ENCODE measurements at places on chromosomes 12 and 14.

DNA sequence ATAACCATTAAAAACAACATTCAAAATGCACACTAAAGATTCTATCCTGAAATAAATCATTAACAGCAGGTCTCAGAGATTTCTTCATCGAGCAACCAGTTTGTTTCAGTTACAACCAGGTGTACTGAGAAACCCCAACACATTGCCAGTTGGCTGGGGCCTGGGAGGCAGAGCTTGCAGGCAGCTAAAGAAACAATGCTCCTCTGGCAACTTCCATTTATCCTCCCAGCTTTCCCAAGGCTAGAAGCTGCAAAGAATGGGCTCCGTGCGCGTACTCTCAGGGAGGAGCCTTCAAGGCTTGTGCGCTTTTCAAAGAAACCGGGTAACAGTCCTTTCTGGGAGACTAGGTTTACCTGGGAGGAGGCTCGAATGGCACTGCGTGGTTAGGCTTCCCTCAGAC lies 181.6 kb downstream of the MSRB3 start:
- no peak for DNase-seq

- DNase-seq: no peak
Observed at GRCh38 chr12:16523951-16524331, 82.0 kb downstream of the LMO3 start.

GRCh38 chr12:4148418-4149056 lies 125.0 kb upstream of the CCND2 start:
- DNase-seq: peak; percentile 55

DNA sequence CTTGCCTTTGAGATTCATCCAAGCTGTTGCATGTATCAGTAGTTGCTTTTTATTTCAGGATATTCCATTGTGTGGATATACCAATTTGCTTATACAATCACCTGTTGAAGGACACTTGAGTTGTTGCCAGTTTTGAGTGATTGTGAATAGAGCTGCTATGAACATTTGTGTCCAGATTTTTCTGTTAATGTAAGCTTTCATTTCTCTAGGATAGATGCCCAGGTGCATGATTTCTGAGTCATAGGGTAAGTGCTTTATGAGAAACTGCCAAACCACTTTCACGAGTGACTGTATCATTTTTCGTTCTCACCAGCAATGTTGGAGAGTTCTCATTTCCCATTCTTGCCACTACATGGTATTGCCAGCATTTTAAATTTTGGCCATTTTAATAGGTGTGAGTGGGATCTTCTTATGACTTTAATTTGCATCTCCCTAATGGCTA lies 434.6 kb upstream of the RGS6 start:
- DNase-seq: no peak

- no peak for DNase-seq
Observed at GRCh38 chr12:33192226-33192625, 247.4 kb downstream of the SYT10 start.

GRCh38 chr12:93015871-93016751 lies 87.0 kb upstream of the EEA1 start:
- no peak for DNase-seq

DNA sequence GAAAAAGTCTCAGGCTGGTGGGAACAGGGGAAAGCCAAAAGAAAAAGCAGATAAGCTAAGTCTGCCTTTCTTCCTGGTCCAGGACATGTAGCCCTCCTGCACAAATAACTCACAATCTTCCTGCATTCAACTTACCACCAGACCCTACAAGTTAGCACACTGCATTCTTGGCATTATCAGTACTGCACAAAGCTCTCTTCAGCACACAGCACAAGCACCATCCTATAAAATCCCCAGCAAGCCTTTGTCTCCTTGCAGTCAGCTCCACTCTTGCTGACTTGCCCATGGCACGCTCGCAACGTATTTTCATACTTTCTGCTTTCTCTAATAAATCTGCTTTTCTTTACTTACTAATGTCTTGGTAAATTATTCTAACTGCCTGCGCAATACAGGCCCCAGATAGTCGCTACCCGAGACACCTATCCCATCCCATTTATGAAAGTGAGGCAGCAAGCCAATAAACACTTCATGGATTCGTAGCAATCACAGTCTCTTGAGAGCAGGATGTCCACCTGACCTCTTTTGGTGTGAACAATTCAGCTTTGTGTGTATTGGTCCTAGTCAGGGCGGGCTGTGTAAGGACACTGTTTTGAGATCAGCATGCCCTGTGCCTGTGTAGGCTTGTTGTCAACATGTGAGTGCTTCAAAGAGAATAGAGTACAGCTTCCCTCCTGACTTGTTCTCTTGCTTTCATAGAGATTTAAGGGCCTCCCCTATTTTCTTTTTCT lies 49.0 kb downstream of the TMEM117 start:
- no peak for DNase-seq

- no peak for DNase-seq
Observed at GRCh38 chr12:67989184-67989920, at the start of gene IFNG-AS1. IFNG-AS1 (plus strand) TSS chr12:67989447.

DNA sequence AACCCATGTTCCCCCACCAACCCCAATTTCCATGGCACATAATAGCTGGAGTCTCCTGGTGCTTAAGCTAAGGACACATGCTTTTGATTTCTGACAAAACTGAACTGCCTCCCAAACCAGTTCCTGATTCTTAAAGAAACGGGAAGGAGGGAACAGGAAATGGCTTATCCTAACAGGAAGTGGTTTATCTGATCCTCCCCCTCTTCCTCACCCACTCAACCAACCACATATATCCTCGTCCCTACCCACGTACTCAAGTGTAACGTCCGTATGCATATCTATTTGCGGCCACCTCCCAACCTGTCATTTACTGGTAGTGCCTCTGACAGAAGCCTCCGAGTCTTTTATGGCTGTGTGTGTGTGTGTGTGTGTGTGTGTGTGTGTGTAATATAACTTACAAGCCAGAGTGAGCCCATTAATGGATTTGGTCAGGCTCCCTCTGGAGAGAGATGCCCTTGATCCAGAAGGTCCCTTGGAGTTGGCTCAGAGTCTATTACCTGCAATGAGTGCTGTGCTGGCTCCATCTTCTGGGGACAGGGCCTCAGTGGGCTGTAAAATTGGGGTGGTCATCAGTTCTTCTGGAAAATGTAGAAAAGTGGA lies 7.7 kb downstream of the DAZAP2 start:
- no peak for DNase-seq

DNA sequence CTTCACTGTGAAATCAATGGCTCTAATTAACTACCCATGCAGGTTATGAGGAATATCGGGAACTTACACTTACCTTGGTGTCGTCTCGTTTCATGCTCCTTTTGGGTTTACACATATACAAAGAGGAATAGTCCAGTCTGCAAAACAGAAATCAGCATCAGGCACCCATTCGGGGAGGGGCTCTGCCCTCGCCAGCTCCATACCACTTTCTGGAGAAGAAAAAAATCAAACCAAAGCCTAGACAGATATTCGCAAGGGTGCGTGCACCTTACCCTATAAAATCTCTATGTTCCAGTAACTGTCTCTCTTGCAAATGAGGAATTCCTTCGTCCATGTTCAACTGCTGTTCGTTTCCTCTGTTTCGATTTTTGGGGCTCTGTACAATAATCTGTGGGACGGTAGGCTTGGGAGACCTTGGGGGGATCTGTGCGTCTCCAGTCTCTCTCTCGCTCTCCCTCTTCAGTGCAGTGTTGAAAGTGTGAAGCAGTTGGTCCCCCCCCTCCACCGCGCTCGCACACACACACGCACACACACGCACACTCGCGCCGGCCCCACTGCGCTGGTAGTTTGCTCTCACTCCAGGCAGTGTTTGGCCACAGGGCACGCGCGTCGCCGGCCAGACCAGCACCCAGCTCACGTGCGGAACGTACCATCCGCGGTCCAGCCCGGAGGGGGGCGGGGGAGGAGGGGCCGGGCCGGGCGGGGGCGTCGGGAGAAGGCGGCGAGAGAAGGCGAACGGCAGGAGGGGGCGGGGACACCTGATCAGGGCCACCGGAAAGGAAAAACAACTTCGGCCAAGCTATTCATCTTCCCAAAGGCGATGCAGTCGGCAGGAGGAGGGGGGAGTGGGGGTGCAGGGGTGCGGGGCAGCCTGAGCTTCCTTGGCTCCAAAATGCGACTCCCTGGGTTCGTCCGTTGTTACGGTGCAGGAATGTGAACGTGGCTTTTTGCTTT lies at the start of gene BHLHE41:
BHLHE41 (minus strand) TSS at position 592 of the 954 bp plus-strand sequence; CDS start at position 334, 258 bp downstream.
- DNase-seq: peak; percentile 84

GRCh38 chr12:24113701-24114100 lies 164.2 kb upstream of the SOX5 start:
- no peak for DNase-seq

DNA sequence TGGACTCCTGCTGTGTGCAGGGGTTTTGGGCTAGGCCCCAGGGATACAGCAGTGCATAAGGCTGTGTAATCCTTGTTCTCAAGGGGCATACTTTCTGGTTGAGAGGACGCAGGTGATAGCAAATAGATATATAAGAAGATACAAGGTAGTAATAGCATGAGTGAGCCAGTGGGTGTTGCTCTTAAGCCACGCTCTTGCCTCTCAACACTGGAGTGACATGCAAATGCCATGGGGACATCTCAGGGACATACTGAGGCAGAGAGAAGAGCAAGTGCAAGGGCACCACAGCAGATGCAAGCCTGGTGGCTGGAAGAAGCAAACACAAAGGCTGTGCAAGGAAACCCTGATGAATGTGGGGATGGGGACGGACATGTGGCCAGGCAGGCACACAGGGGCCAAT lies 223.3 kb downstream of the CHST11 start:
- DNase-seq: no peak

GRCh38 chr12:116062698-116063097 lies 214.8 kb downstream of the MED13L start:
- DNase-seq: no peak

DNA sequence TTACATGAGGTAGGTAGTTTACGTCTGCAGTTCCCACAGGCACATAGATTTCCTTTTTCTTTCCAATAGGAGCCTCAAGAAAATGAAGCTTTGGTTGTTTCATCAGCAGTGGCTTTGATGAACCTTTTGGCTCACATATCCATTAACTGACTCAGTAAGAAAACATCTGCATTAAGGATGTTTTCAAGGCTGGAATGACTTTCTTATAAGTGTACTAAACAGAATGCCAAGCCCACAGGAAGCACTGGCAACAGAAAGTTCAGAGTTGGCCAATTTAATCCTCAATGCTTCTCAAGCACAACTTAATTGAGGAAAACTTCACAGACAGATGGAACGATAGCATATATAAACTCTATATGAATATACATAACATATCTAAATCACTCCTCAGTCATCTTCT lies 63.5 kb downstream of the ST8SIA1 start:
- DNase-seq: no peak

DNA sequence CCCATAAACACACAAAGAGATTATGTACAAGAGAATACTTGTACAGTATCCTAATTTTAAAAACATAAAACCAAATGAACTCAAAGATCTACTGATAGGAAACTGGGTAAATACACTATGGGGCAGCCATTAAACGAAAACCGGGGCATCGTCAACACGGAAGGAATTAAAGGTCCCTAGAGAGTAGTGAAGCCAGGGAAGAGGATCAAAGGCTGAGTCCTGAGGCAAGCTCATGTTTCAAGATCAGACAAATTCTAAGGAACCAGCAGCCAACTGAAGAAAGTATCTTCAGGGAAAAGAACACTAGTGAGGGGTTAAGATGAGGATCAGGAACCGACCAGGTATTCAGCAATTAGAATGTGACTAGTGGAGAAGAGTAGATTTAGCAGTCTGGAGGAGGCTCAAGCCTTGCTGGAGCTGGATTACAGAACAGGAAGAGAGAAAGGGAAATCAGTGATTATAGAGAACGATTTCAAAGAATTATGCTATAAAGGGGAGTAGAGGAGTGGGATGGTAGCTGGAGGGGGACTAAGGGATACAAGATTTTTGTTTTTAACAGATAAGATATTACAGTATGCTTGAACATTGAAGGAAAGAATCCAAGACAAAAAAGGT lies 23.7 kb downstream of the SEL1L start:
- DNase-seq: no peak

DNA sequence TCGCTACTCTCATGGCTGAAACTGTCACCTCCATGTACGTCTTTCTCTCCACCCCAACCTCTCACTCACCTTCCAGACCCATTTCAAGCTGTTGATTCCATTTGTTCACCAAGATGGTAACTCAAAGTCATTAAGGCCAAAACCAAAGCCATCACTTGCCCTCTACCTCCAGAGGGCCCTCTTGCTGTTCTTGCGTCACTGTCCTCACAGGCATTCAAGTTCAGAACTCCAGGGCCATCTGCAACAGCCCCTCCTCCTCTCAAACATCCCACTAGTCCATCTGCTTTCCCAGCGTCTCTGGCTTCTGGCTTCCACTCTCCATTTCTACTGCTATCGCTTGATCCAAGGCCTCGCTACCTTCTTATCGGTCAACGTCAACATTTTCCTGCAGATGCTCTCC lies 74.5 kb downstream of the VWF start:
- no peak for DNase-seq

DNA sequence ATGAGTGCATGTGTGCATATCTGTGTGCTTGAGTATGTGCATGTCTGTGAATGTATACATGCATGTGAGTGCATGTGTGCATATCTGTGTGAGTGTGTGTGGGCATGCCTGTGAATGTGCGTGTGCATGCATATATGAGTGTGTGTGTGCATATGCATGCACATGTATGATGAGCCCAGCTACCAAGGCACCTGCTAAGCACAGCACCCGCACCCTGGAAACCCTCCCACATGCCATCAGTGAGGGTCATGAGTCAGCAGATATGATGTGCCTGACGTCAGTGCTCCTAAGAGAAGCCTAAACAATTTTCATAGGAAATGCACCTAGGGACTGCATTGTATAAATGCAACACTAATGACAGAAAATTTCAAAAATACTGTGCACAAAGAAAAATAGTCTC lies 151.1 kb downstream of the KIF26A start:
- DNase-seq: peak; percentile 5

DNA sequence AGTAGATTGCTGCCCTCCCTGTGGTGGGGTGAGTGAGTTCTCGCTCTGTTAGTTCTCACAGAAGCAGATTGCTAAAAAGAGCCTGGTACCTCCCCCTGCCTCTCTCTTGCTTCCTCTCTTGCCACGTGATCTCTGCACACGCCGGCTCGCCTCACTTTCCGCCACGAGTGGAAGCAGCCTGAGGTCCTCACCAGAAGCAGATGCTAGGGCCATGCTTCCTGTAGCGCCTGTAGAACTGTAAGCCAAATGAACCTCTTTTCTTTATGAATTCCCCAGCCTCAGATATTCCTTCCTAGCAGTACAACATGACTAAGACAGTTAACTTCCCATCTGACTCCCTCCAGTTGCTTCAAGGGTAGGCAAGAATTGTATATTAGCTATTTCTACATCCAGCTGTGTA lies 76.2 kb downstream of the ETV6 start:
- no peak for DNase-seq

DNA sequence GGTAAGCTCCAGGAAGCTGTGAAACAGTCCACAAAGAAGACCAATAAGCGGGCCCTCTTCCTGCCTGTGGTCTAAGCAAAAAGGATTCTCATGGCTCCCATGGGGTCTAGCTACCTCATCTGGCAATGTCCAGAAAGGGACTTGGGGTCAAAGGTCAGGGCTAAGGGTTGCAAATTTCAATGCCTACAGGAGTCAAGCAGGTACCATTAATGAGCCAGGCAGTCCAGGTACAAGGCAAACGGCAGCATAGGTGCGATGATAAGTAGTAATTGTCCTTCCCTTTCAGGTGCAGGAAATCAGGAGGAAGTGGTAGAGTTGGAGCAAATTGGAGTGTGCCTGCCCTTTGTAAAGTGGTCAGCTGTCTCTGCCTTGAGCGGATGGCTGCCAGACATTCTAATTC lies 6.4 kb upstream of the LACRT start:
- no peak for DNase-seq

GRCh38 chr12:94769047-94769420 lies 118.7 kb upstream of the TMCC3 start:
- DNase-seq: no peak
